H9 (cell line): ENCODE measurements at places on chromosomes 5 and 9.

DNA sequence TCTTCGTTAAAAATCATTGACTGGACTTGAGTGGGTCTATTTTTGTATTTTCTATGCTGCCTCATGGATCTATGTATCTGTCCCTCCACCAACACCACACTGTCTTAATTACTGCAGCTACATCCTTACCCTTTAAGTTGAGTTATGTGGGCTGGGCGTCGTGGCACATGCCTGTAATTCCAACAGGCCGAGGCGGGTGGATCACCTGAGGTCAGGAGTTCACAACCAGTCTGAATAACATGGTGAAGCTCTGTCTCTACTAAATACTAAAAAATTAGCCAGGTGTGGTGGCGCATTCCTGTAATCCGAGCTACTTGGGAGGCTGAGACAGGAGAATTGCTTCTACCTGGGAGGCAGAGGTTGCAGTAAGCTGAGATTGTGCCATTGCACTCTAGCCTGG, 48.2 kb downstream of the XRCC4 start:
- DNase-seq = peak; percentile 27

- no peak for DNase-seq
Measured at GRCh38 chr5:73214306-73214705, 41.3 kb downstream of the TMEM174 start.

GRCh38 chr9:114830546-114830945, 24.7 kb upstream of the TNFSF15 start:
- DNase-seq = no peak

GRCh38 chr9:72982146-72982799, 29.4 kb upstream of the ALDH1A1 start:
- no peak for DNase-seq

- DNase-seq = no peak
Measured at GRCh38 chr9:3804103-3804502, 278.3 kb upstream of the RFX3 start.

- DNase-seq = no peak
Measured at GRCh38 chr5:112485934-112486355, 66.9 kb upstream of the EPB41L4A start.

GRCh38 chr5:56900395-56900794, 9.0 kb upstream of the SETD9 start:
- DNase-seq = no peak

DNA sequence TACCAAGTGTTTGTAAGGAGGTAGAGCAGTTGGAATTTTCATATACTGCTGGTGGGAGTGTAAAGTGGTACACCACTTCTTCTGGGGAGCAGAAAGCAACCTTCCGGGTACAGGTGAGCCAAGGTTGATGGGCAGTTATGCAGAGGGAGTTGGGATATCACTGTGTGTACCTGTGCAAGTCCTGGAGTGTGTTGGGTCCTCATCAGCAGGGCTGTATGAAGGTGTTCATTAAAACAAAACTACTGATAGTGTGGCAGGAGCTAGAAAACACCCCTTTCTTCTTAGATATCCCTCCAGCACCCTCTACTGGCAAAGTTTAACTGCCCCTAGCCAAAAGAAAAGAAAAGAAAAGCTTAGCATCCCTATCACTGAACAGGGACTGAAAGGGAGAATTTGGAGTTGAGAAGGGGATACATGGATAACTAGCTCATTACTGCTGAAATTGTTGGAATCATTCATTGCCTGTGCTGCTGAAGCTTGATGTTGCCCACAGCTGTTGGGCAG, 10.7 kb downstream of the MARCHF6 start:
- DNase-seq = no peak

DNA sequence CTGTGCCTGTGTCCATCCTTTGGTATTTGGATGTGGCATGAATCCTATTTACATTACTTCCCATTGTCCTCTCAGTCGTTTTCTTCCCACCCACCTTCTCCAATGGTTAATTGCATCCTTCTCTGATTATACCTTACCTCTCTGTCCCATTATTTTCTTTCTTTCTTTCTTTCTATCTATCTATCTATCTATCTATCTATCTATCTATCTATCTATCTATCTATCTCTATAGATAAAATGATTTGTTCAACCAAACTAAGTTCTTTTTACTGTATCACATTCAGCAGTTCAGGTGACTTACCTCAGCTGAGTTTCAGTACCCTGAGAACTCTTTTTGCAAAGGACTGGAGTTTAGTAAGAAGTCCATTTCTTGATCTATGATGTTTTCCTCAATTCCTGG, 80.6 kb downstream of the RPS23 start:
- DNase-seq = no peak

DNA sequence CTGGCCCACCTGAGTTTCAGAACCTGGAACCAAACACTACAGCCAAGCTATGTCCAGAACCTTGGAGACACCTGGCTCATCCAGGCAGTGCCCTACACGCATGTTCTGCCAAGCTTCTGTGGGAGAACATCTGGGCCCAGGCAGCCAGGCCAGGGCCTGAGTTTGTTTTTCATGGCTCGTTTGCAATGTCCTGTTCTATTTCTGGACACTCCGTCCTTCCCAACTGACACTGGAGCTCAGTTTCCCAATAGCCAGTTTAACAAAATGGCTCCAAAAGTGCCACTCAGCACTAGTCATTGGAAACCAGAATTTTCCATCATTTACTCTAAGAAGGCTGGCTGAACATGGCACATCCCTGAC, 38.6 kb downstream of the SH3RF2 start:
- DNase-seq = no peak

GRCh38 chr9:134559013-134559412, 82.6 kb upstream of the COL5A1 start:
- peak; percentile 14 for DNase-seq

- DNase-seq = no peak
Measured at GRCh38 chr5:10387690-10388089, 34.2 kb downstream of the MARCHF6 start.

DNA sequence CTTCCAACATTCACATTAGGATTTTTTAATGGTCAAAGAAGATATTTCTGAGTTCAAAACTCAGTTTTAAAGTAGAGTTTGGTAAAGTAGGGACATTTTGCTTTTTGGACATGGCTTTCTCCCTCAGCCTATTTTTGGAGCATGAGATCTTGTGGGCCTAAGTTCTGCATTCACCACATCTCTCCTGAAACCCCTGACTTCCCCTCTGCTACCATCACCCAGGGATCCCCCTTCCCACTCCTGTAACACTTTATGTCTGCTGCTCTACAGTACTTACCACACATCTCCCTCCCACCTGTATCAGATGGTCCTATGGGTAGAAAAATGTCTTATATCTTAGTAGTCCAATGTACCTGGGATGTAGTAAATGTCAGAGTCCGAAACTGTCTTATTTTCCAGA, 48.2 kb upstream of the JAK2 start:
- no peak for DNase-seq

DNA sequence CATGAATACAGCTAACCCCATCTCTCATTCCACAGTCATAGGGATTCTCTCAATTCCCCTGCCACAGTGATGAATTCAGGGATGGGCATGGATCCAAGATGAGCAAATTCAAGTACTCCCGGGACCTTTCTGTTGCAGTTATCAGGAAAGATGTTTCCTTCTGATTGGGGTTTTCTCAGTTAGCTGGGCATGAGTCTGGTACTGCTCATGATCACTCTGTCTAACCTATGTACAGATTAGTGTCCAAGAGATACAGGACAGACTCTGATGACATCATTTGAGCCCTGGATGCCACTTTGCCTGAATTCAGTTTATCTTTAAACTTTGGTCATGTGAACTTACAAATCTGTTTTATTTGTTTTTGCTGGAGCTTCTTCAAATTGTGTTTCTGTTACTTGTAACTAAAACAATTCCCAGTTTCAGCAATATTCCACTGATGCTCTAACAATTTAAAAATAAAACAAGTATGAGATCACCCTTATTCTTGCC, 257.7 kb upstream of the KLF9 start:
- DNase-seq = no peak

DNA sequence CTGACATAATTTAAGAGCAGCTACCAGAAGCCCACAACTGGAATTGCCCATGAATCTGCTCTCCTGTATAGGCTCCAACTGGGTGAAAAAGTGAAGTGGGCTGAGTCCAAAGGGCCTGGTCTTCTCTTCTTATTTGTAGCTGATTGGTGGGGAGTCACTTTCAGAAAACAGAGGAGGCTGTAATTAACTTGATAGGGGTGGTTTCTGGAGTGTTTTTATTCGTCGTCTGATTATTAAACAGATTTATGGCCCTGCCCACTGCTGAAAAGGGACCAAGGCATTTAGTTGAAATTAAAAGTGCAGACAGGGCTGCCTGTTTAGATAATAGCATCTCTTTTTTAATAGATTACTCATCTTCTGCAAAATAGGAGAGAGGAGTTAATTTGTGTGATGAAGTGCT, 81.0 kb upstream of the SAP30L start:
- DNase-seq = no peak

DNA sequence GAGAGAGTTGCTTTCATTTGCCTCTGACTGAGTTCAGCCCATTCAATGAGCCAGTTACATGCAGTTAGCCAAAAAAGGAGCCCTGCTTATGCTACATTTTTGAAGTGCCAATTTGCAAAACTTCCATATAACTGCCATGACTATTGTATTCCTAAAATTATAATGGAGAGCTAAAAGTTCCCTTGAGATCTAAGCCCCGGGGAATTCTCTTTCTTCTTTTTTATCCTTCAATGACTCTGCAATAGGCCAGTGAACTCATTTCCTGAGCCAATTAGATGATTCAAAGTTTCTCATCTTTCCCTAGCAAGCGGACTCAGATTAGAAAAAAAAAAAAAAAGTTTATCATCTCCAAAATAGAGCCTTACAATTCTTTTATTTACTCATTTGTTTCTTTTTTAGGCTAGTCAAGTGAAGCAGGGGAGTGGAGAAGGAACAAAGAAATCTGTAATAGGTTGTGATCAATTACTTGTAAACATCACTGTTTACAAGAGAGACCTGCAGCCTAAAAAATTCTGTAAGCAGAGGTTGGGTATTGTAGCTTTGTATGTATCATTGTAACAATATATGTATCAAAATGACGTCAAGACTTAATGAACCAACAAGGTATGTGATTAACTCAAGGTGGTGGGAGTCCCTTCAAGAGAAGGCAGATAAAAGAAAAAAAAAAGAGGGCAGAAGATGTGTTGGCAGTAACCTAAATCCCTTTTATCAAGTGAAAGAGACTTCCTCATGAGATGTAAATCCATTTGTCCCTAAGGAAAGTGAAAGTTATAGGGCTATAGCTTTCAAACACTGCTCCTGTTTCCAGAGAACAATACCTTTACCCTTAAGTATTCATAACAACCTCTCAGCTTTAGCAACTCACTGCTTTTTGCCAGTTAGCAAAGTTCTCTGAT, 48.7 kb upstream of the HOMER1 start:
- DNase-seq = no peak

- no peak for DNase-seq
Measured at GRCh38 chr5:120153551-120153950, 310.5 kb upstream of the PRR16 start.

GRCh38 chr9:79592726-79593493, 21.1 kb downstream of the TLE4 start:
- DNase-seq = no peak

GRCh38 chr5:114237766-114238165, 124.1 kb upstream of the KCNN2 start:
- DNase-seq = no peak

DNA sequence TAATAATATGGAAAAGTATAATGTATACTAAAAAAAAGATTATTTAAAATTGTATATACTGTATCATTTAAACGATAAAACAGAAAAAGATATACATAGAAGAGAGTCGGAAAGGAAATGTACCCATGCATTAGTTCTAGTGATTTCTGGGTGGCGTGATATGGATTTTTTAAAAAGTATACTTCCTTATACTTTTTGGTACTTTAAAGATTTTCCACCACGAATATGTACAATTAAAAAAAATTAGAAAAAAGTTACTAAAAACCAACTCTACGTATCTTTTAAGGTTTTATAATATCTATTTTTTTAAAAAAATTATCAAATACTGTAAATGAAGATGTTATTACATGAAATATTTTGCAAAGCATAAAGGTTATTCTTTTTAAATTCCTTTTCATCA, 12.3 kb downstream of the PHF19 start:
- no peak for DNase-seq

DNA sequence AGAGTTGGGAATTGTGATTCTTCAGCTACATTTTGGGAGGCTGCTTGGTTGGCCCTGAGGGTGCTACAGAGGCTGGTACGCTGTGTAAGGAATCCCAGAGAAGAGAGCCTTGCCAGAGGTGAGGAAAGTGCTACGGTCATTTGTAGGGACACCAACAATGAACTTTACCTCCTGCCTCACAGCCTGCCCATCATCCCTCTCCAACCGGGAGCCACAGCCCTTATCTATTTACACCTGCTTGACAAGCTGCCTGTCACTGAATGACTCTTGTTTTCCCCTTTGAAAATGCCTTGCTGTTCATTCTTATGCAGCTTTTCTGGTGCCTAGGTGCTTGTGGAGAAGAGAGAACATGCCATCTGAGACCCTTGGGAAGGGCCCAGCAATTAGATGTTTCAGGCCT, 110.8 kb downstream of the PCSK1 start:
- DNase-seq = no peak

DNA sequence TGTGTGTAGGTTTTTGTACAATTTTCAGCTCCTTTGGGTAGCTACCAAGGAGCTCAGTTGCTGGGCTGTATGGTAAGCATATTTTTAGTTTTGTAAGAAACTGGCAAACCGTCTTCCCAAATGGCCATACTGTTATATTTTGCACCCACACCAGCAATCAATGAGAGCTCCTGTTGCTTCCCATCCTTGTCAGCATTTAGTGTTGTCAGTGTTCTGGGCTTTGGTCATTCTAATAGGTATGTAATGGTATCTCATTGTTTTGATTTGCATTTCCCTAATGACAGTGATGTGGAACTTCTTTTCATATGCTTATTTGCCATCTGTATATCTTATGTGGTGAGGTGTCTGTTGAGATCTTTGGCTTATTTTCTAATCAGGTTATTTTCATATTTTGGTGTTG, 320.1 kb downstream of the MLLT3 start:
- DNase-seq = no peak

GRCh38 chr9:77879437-77879943, 152.1 kb downstream of the GNAQ start:
- no peak for DNase-seq

DNA sequence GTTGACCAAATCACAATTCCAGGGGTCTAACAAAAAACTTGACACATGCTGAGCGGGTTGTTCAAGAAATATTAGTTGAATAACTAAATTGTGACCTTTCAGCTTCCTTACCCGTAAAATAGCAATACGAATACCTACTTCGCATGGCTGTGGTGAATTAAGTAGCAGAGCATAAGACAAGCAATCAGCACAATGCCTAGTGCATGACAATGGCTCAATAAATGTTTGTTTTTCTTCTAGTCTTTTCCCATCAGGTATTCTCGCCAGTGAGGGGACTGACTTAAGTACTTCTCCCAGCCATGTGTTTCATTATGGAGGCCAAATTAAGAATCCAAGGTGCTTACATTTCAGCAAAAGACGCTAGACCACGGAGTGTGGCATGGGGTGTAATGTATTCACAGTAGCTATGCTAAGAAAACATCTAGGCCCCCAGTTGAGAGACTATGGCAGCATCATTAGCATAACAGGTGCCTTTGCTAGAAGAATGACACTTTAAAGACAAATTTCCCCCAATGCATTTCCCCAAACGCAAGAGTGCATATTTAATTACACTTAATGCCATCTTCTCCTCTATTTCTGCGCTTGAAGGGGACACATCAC, 145.9 kb downstream of the ASTN2 start:
- DNase-seq = no peak

- DNase-seq = no peak
Measured at GRCh38 chr9:74309654-74310053, 187.5 kb upstream of the RORB start.
